Mesenchymal stem cell (in vitro differentiated cells and primary cell): ENCODE measurements at places on chromosomes 12 and 14.

DNA sequence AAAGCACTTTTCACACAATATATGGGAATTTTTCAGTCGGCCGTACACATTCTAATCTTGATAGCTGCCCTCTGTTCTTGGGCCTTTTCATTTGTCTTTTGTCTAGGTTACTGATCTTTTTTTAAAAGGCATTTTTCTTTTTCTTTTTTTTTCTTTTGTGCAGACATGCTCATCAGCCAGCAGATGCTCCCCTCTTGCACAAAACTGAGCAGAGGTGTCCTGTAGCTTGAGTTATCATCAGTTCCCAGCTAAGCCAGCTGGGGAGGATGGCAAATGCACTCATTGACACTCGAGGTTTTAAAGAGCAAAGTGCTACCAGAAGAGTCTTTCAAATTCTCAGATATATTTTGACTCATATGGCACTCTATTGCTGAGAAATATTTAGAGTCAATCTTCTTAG is 913.9 kb upstream of the SEL1L start:
- no peak for DNase-seq

GRCh38 chr14:47300796-47301195 is 374.6 kb downstream of the MDGA2 start:
- peak; percentile 8 for DNase-seq

DNA sequence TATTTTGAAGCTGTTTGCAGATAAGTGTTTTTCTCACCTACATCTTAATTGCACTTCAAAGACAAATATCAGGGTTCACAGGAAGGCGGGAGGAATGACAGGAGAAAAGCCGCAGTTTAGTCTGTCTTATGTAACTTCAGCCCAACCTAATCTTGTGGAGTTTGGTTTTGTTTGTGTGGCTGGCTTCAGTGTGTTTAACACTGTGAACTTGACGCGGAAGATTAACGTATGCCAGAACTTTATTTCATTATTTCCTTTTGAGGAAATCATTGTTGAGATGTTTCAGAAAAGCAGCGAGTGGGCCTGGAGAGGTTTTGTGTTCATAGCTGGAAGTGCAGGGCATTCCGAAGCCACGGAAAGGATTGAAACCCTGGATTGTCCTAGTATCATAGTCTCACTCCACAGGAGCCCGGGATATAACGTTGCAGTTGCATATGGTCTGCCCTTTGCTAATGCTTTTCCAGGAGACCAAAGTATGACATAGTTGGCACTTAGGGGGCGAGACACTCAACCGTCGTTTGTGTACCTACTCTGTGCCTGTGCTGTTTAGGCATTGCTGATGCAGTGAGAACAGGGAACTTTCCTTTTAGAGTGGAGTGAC is 2.0 kb downstream of the PELI2 start:
- DNase-seq = peak; percentile 52

DNA sequence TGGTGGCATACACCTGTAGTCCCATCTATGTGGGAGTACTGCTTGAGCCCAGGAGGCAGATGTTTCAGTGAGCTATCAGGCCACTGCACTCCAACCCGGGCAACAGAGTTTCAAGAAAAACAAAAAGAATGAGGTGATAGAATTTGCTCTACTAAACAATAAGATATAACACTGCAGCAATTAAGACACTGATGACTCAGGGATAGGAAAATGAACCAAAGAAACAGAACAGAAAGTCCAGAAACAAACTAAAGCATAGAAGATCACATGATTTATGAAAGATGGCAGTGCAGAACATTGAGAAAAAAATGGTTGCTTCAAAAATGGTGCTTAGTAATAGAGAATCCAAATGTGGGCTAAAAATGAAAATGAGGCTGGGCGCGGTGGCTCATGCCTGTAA is 65.2 kb upstream of the AP4S1 start:
- DNase-seq = no peak

GRCh38 chr14:70893858-70894291 is 13.4 kb upstream of the PCNX1 start:
- no peak for DNase-seq

DNA sequence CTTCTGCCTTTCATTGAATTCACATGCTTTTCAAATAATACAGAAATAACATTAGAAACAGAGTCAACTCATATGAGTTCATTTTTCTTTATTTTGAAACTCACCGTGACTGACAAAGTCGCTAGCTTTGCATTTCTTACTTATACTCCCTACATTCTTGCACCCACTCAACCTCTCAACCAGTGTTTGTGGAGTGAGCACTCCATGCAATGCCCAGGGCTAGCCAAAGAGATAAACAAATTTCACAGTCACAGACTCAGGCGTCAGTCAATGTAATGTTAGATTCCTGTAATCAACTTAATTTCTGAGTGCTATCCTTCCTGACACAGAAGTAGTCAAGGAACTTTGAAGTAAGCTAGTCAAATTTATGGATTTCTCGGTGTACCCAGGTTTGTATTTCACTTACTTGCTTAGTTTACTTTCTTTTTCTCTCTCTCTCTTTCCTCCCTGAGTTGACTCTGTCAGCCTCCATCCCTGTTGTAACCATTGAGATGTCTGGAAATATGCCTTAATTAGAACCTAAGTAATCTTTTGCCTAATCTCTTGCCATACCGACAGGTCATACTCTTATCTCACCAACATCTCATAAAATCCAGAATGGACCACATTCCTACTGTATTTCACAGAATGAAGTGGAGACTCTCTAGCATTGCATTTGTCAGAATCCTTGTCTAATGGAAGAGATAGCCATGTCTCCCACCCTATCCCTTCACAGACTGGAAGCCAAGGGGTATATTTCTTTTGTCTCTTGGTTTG is 413.0 kb downstream of the AEBP2 start:
- DNase-seq = no peak

DNA sequence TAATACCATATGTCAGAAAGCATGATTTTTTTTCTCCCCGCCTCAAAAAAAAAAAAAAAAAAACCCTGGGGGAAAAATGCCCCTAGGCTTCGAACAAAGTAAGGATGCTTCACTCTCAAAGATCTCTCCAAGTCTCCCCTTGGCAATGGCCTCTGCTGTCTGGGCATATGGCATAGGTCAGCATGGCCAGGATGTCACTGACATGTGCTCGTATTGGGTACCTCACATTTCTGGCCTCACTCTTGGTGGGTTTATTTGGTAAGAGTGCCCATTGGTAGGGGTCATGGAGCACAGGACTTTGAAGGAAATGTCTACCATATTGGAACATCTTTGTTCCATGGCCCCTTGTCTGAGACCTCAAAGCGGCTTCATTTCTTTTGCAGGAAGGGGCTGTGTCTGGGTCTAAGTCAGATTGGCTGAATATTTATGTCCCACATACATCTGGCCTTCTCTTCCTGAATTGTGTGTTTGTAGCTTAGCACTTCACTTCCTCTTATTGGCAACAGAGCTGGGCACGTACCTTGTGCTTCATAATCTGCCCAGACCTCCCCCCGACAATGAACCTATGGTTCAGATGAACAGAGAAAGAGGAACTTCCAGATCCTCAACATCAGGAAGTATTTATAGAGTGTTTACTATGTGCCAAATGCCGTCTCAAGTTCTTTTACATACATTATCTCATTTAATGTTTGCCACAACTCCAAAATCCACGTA is 36.3 kb upstream of the OAS1 start:
- no peak for DNase-seq

GRCh38 chr12:54385251-54385914 is 850 bp upstream of the ZNF385A start:
- no peak for DNase-seq

GRCh38 chr14:91303091-91303923 is 58.8 kb upstream of the GPR68 start:
- no peak for DNase-seq

- peak; percentile 55 for DNase-seq
Measured at GRCh38 chr12:49089821-49090773, 4.5 kb downstream of the DHH start.

- peak; percentile 45 for DNase-seq
Measured at GRCh38 chr12:40152783-40153383, 47.0 kb upstream of the SLC2A13 start.

DNA sequence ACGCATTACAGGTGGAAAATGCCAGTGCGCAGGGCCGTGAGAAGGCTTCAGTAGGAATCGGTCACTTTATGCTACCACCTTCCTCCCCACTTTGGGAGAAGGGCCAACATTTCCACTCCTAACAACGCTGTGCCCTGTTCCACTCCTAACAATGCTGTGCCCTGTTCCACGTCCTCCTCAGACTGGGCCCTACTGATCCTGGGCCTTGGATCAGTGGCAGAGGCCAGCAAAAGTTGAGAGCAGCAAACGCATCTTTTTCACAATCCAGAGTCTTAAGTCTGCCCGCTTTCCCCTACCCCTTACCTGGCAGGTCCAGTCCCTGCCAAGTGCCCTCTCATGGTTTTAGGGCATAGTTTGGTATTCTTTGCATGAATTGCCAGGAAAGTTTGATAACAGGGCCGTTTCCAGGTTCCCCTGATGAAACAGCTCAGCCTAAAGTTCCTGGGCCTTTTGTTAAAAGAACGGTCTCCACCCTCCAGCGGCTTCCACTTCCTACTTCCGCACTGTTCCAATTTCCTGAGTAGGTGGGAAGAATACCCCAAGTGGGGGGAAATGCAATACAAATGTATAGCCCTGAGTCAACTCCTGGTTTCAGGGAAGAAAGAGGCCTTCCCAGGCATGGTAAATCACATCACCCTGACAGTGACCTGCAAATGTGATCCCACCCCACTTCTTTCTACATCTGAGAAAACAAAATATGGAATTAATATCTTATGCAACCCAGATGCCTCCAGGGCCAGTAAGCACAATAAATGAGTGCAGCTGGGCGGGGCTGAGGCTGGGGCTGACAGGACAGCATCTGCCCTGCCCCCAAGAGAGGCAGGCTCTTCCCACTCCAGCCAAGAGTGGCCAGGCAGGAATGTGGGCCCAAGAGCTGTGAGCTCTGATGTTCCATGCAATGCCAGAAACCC is 15.0 kb downstream of the KCTD10 start:
- DNase-seq = peak; percentile 86

DNA sequence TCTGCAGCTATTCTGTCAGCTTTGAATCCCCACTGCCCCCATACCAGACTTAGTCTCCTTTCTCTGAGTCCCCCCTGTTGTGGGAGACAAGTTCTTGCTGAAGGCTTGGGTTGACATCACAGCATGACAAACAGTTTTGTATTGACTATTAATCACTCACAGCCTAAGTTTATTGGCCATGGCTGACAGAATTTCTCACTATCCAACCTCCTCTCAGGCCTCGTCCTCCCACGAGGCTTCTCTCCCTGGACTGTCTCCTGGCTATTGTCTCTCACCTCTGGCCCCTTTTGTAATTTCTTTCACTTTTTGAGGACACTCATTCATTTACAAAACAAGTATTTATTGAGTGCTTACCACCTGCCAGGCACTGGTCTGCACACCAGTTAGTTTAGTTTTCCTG is 35.2 kb upstream of the DCD start:
- no peak for DNase-seq
